ENCODE measurements at places on chromosomes 7 and 10.
A peak's percentile ranks its signal among the peaks of the same experiment; 100 is the strongest.

DNA sequence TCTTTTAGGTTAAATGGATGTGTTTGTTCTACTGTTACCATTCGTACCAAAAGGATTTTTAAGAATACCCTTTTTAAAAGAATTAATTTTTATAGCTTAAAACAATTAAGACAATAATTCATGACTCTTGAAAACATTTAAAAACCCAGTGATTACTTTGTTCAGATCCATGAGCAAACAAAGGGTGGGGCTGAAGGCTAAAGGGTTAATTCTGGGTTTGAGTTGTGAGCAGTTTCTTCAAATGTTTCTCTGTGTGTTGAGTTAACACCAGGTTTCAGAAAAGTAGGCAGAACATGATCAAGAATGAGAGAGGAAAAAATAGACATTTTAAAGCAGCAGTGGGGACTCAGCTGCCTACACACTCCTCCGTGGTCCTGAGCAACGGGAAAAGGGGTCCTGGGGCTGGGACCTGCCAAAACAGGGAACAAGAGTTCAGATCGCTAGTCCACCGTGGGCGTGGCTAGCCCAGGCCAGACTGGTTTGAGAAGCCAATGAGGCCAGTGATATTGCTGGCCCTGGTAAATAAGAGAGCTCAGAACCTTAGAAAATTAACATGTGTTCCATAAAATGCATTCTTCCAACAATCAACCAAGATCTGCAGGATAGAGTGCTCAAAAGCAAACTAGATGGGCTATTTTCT lies 14.9 kb upstream of the EZH2 start:
- H3K4me3 ChIP-seq: no peak overlapping the region
- no peaks in the 10 kb centered on the region for H3K27me3 ChIP-seq
- DNase-seq: no peak
- no peaks in the 10 kb centered on the region for H3K4me1 ChIP-seq
- H3K27ac ChIP-seq: no peak overlapping the region

GRCh38 chr7:140206616-140207389 lies 30.0 kb upstream of the KDM7A start:
- H3K36me3 ChIP-seq: no peaks in the 10 kb centered on the region
- no peaks in the 10 kb centered on the region for H3K27me3 ChIP-seq
- DNase-seq: no peak
- H3K4me1 ChIP-seq: peaks cover 5% of the 10 kb centered on the region
- H3K4me3 ChIP-seq: no peak overlapping the region

- no peaks in the 10 kb centered on the region for H3K27me3 ChIP-seq
- H3K4me3 ChIP-seq: no peak overlapping the region
- no peak overlapping the region for H3K27ac ChIP-seq
- DNase-seq: no peak
- peaks cover 8% of the 10 kb centered on the region for H3K4me1 ChIP-seq
Measured at GRCh38 chr7:120864141-120864900, 6.4 kb upstream of the TSPAN12 start.

DNA sequence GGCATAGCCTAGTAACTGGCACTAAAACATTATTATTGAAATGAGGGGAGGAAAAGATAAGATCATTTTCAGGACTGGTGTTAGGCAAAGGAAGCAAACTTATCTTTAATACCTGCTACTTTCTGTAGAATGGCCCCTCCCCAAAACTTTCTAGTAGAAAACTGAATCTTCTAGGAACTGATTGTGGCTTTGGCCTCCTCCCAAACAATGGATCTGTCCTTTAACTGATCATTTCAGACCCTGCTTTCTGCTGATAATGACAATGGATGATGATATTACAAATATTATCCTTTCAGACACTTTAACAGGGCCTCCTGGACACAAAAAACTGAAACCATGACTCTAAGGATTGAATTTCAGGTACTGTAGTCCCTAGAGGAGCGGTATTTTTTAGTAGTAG lies 55.1 kb downstream of the EZH2 start:
- peaks cover 11% of the 10 kb centered on the region for H3K36me3 ChIP-seq
- H3K4me3 ChIP-seq: no peak overlapping the region
- no peaks in the 10 kb centered on the region for H3K27me3 ChIP-seq
- H3K27ac ChIP-seq: no peak overlapping the region
- DNase-seq: no peak

- no peaks in the 10 kb centered on the region for H3K36me3 ChIP-seq
- no peaks in the 10 kb centered on the region for H3K4me1 ChIP-seq
- no peak overlapping the region for H3K4me3 ChIP-seq
Measured at GRCh38 chr7:32140210-32140939, 70.2 kb upstream of the PDE1C start.

DNA sequence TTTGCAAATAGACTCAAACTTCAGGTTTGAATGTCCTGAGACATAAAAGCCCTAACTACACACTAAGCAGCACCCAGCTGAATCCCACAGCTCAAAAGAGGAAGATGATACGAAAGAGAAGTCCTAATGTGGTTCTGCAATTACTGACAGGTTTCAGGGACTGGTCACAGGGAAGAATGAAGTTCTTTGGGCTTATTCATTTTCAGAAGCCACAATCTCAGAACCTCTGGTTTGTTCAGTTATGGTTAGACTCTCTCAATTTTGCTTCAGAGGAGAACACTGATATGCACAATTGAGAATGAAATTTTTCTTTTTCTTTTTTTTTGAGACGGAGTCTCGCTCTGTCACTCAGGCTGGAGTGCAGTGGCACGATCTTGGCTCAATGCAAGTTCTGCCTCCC lies 94.6 kb upstream of the FAM180A start:
- H3K27me3 ChIP-seq: no peaks in the 10 kb centered on the region

GRCh38 chr7:121016966-121017365 lies 28.5 kb downstream of the CPED1 start:
- H3K36me3 ChIP-seq: no peaks in the 10 kb centered on the region
- H3K4me1 ChIP-seq: no peaks in the 10 kb centered on the region
- no peak for DNase-seq

- H3K4me1 ChIP-seq: peaks cover 22% of the 10 kb centered on the region
- peak overlapping the region; percentile 48 for H3K27ac ChIP-seq
- H3K36me3 ChIP-seq: no peaks in the 10 kb centered on the region
- DNase-seq: no peak
- no peaks in the 10 kb centered on the region for H3K27me3 ChIP-seq
- H3K4me3 ChIP-seq: no peak overlapping the region
Measured at GRCh38 chr7:130275826-130276297, 9.2 kb downstream of the CPA2 start.

- no peak for DNase-seq
- no peaks in the 10 kb centered on the region for H3K36me3 ChIP-seq
- no peaks in the 10 kb centered on the region for H3K27me3 ChIP-seq
Measured at GRCh38 chr10:17366705-17367104, 87.7 kb downstream of the ST8SIA6 start.

GRCh38 chr10:120783867-120784266 lies 67.3 kb upstream of the WDR11 start:
- H3K4me3 ChIP-seq: no peak overlapping the region
- H3K36me3 ChIP-seq: no peaks in the 10 kb centered on the region
- DNase-seq: no peak
- H3K4me1 ChIP-seq: no peaks in the 10 kb centered on the region
- H3K27ac ChIP-seq: no peak overlapping the region

GRCh38 chr7:19410106-19410505 lies 264.9 kb upstream of the FERD3L start:
- H3K4me1 ChIP-seq: peaks cover under 1% of the 10 kb centered on the region
- no peak overlapping the region for H3K4me3 ChIP-seq
- no peak for DNase-seq
- no peak overlapping the region for H3K27ac ChIP-seq
- no peaks in the 10 kb centered on the region for H3K27me3 ChIP-seq
- no peaks in the 10 kb centered on the region for H3K36me3 ChIP-seq

- no peaks in the 10 kb centered on the region for H3K27me3 ChIP-seq
- H3K4me1 ChIP-seq: no peaks in the 10 kb centered on the region
- no peak for DNase-seq
- no peak overlapping the region for H3K27ac ChIP-seq
- no peak overlapping the region for H3K4me3 ChIP-seq
Measured at GRCh38 chr10:14111208-14111607, 219.5 kb downstream of the FRMD4A start.

DNA sequence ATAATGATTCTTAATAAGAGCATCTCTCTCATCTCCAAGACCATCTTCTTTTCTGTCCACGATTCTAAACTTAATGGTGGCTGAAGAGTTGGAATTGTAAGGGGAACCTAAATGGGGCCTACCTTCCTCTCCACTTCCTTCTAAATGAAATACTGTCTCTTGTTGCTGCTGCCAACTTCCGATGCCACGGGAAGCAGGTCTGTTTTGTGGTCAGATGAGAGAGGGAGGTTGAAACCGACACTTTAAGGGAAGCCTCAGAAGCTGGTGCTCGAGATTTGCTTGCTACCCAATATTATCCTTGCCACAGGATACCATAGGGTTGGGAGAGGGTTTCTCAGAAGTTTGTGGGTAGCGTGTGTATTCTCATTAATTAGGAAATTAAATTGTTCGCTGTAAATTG lies 464.1 kb downstream of the SUGCT start:
- no peaks in the 10 kb centered on the region for H3K27me3 ChIP-seq
- DNase-seq: no peak
- H3K36me3 ChIP-seq: no peaks in the 10 kb centered on the region
- no peak overlapping the region for H3K27ac ChIP-seq

GRCh38 chr7:2838873-2839578 lies 5.1 kb downstream of the GNA12 start:
- no peak overlapping the region for H3K4me3 ChIP-seq
- H3K27me3 ChIP-seq: no peaks in the 10 kb centered on the region
- H3K27ac ChIP-seq: no peak overlapping the region
- H3K4me1 ChIP-seq: peaks cover 2% of the 10 kb centered on the region
- DNase-seq: no peak

- H3K36me3 ChIP-seq: no peaks in the 10 kb centered on the region
- H3K4me1 ChIP-seq: peaks cover 3% of the 10 kb centered on the region
- no peak overlapping the region for H3K4me3 ChIP-seq
- no peak for DNase-seq
- no peak overlapping the region for H3K27ac ChIP-seq
Measured at GRCh38 chr7:26684447-26684846, 179.9 kb downstream of the SKAP2 start.
